ENCODE measurements at places on chromosomes 2 and 18. TPM values are rescaled to one million over a fixed set of nuclear protein-coding genes. Genes with fewer than 3 reads are reported as not detected.

Gene DSC2
- 0.07 TPM for total RNA-seq

Gene MYO5B
- total RNA-seq, result 0.07 TPM

Gene TAF4B
- total RNA-seq, result 3.3 TPM

Gene TANK
- 53.8 TPM for total RNA-seq

Gene ARHGAP28
- 0.03 TPM for total RNA-seq

Gene TTN
- total RNA-seq, result 3.3 TPM

Gene PLCL1
- total RNA-seq, result 4.3 TPM

Gene MBOAT2
- 51.4 TPM for total RNA-seq

Gene MAP3K19
- total RNA-seq, result not detected

Gene SLC14A1
- total RNA-seq, result 167 TPM

Gene LRRFIP1
- 85.9 TPM for total RNA-seq

Gene PLGLB2
- 1.3 TPM for total RNA-seq

Gene CLEC4F
- not detected for total RNA-seq

Gene ASB18
- total RNA-seq, result not detected

Gene AOX1
- 13.0 TPM for total RNA-seq

Gene ITGB6
- 0.40 TPM for total RNA-seq

Gene APLF
- total RNA-seq, result 5.6 TPM

Gene FBXO41
- total RNA-seq, result 0.72 TPM

Gene HAUS1
- total RNA-seq, result 9.0 TPM

Gene IL1R2
- total RNA-seq, result 0.13 TPM

Gene GRHL1
- 0.33 TPM for total RNA-seq

Gene LCT
- 0.03 TPM for total RNA-seq

Gene EGR4
- not detected for total RNA-seq

Gene CFAP53
- 0.46 TPM for total RNA-seq
